ENCODE measurements at places on chromosomes 11 and 22.

- DNase-seq = peak; percentile 59
These were observed 23.2 kb upstream of the ZBTB16 start for GRCh38 chr11:114036147-114036811.

- DNase-seq = no peak
These were observed 24.7 kb upstream of the PARVB start for GRCh38 chr22:43999378-43999777.

DNA sequence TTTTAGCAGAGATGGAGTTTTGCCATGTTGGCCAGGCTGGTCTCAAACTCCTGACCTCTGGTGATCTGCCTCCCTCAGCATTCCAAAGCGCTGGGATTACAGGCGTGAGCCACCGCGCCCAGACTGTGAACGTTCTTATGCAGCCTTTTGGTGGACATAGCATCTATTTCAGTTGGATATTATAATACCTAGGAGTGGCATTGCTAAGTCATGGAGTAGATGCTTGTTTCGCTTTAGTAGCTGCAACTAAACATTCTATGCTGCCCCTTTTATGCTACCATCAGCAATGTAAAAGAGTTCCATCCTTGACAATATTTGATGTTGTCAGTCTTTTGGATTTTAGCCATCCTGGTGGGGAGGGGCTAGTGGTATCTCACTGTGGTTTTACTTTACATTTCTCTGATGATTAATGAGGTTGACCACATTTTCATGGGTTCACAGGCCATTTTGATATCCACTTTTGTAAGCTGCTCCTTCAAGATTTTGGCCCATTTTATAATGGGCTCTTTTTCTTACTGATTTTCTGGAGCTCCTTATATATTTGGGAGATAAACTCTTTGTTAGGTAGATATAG is 16.5 kb upstream of the APOBEC3A start:
- DNase-seq = no peak

DNA sequence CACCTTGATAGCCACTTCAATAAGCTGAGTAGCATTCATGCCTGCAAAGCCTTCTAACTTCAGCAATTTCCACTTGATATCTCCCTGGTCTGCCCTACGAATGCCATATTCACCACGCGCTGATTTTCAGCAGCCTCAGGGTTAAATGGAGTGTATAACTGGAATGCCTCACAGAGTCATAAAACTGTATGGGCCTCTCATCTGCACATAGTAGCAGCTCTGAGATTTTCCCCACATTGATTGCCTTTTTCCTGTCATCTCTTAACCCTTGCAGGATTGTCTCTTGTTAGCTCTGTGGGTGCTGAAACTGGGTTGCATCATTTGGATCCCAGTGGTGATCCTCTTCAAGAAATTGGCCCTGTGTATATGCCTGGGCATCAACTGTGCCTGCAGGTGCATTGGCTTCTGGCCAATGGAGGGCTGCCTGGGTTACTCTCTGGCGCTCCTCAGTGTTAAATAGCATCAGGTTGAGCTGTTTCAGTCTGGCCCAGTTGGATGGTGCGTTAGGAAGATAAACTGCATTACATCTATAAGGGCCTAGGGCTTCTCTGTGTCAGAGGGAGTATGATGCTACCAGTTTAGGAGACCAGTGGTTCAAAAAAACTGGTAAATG is 17.4 kb upstream of the GLYATL1 start:
- no peak for DNase-seq

- no peak for DNase-seq
These were observed 96.5 kb downstream of the RPL27A start for GRCh38 chr11:8779107-8779506.

DNA sequence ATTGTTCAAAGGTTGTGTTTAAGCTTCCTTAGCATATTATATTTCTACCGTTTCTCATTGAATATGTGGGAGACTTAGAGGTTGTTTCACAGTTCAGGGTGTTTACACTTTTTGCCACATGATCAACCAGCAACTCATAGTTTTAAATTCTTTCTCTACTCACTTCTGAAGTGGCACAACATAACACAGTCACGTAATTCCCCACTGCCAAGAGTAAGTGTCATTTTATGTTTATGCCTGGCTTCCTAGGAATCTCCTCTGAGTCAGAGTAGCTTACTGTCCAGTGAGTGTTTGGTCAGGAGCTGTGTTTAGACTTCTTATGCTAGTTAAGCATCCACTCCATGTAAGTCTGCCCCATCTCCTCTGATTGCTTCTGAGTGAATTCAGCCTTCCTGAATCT is 520.8 kb upstream of the KIRREL3 start:
- DNase-seq = no peak

DNA sequence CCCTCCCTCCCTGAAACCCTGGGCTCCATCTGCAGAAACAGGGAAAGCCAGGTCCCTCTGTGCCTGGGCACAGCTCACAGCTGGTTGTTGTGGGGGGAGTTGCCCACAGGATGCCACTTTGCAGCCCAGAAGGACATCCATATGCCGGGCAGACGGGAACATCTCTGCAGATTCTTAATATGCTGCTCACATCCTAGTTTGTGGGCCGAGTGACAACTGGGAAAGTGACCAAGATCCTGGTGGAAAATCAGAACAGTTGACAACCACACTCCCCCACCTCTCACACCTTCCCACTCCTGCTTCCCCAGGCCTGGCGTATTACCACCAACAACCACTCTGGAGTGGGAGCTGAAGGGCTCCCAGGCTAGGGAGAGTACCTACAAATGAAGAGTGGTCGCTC is 7.3 kb upstream of the SCGB1A1 start:
- no peak for DNase-seq

DNA sequence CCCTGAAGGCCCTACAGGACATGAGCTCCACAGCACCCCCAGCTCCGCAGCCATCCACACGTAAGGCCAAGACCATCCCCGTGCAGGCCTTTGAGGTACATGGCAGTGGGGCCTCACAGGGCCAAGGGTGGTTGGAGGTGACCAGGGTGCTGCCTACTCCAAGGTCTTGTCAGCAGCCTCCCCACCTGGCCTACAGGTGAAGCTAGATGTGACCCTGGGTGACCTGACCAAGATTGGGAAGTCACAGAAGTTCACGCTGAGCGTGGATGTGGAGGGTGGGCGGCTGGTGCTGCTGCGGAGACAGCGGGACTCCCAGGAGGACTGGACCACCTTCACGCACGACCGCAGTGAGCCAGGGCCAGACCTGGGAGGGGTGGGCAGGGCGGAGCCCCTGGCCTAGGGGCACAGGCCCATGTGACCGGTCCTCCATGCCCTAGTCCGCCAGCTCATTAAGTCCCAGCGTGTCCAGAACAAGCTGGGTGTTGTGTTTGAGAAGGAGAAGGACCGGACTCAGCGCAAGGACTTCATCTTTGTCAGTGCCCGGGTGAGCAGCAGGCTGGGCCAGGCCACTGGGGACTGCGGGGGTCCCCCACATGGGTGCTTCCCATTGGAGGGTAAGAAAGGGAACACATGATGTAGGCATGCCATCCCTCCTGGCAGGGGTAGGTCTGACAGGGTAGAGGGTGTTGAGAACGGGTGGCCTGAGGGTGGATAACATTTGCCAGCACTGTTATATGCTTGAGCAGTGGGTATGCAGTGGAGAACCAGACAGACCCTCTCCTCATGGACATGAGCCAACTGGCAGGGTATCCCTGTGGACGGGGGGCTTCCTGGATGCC is 5.6 kb downstream of the INPPL1 start:
- no peak for DNase-seq

DNA sequence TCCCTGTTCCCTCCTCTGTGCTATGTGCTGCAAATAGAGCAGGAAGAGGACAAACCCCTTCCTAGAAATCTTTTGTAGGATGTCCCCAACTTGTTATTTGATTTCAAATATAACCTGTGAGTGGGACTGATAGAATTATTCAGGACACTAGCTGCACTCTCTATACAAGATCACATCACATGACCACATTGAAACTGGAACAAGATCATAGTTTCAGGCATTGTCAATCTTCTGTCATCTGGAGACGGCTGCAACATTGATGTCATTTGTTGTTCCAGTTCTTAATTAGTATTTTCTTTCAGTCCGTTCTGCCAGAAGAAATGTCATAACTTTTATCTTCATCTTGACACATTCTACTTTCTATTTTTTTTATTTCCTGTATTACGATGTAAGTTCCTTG is 89.3 kb downstream of the GRIA4 start:
- DNase-seq = no peak

DNA sequence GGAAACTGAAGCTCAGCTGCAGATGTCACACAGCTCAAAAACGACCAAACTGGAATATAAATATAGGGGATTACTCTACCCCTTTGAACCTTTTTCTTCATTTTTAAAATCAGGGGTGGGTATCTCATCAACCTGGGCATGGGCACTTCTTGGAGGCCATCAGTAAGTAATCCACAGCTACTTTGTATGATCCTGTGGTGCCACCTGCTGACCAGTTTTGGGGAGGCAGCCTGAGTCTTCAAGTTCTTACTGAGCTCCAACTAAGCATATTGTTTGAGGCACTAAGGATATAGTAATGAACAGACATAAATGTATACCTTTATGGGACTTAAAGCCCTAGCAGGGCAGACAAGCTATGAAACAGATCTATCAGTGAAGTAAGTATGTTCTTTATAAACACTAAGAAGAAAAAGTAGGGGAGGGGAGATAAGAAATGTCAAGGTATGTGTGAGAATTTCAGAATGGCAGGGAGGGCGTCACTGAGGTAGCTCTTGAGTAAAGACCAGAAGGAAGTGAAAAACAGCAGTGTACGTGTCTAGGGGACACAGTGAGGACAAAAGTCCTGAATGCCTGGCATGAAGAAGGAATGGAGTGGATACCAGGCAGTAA is 18.4 kb downstream of the TUB start:
- peak; percentile 12 for DNase-seq

DNA sequence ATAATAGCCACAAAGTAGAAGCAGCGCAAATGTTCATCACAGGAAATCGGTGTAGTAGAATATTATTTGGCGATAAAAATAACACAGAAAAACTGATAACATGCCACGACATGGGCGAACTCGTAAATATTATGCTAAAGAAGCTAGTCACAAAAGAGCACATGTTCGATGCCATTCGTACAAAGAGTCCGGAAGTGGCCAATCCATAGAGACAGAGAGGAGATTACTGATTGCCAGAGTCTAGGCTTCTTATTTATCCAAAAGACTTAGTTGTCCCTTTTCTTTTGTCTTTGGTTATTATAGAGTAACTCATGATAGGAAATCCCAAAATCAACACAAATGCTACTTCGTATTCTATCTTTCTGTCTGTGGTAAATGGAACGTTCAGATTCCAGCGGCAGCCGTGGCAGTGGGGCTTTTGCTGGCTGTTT is 56.5 kb downstream of the MED15 start:
- no peak for DNase-seq

Data from NCI-H1930 (cell line).